ENCODE measurements at places on chromosomes 7 and 10. TPM values are rescaled to one million over a fixed set of nuclear protein-coding genes. Genes with fewer than 3 reads are reported as not detected.

GRCh38 chr7:3683546-3684539 lies 382.8 kb downstream of the SDK1 start:
- DNase-seq: no peak

DNA sequence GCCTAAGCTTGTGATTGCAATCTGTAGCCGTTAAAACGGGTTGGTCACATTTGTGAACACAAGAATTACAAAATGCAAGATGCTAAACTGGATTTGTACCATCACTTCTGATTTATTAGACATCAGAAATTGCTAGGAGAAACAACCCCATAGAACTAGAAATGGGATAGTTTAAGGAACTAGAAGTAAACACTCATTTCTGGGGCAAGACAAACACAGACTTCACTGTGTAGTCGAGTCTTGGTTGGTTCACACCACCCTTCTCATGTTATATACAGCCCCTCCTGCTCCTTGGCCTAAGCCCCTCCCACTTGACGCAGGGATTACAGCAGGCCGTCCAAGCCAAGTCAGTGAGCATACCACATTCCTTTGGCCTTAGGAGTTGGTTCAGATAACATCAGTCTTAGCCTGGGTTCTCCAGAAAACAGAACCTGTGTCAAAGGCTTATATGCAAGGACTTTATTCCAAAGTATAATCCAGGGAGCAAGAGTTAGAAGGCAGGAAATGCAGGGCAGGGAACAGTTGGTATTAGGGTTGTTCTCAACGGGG lies 2.0 kb upstream of the NRAP start:
- DNase-seq: no peak

GRCh38 chr10:7027913-7028808 lies 382.7 kb downstream of the SFMBT2 start:
- DNase-seq: no peak

DNA sequence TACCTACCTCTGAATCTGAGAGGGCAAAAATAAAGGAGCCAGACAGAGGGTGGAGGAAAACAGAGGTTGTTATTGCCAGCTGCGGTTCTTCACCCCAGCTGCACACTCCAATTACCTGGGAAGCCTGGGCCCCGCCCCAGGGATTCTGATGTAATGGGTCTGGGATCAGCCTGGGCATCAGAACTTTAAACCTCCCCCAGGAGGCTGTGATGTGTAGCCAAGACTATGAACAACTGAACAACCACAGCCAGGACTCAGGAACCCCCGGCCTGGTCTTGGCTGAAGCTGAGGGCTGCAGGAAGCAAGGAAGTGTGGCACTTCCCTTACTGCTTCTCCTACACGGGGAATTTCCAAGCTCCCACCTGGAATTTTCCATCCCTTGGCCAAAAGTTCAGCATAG lies 89.3 kb downstream of the HIP1 start:
- DNase-seq: no peak

- DNase-seq: no peak
Observed at GRCh38 chr7:156496865-156497264, 143.7 kb upstream of the RNF32 start.

DNA sequence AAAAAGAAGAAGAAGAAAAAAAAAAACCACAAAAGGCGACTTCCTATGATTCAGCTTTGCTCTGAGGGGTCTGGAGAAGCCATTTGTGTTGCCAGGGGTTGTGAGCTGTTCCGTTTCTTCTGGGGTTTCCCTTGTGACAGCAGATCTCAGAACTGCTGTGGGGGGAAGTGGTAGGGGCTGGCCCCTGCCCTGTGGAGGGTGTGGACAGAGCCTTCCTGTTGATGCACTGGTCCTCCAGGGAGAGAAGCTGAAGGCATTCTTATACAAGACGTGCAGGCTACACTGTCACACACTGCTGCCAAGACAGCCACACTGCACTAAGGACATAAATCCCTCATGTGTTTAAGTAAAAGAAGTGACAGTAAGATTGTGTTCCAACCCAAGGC lies 17.3 kb upstream of the CSGALNACT2 start:
- peak; percentile 62 for DNase-seq

- DNase-seq: no peak
Observed at GRCh38 chr7:100349757-100350156, 8.2 kb upstream of the PILRB start.

GRCh38 chr7:129523924-129524323 lies 21.6 kb downstream of the SMKR1 start:
- no peak for DNase-seq

DNA sequence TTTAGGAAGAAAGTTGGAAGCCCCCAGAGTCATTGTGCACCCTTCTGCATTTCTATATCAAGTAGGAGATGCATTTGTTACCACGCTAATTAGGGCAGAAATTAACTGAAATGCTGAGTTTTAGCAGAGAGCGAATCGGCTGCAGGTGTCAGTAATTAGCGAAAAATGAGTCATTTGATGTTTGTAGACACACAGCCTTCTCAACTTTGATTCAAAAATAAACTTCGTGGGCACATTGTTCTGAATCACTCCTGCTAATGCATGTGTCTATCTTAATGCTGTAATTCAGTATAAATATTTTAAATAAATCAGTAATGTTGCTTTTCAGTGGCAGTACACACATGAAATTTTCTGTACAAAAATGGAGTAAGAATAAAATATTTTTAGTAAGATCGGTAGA lies 109.5 kb upstream of the CARD11 start:
- no peak for DNase-seq

GRCh38 chr10:77756319-77757232 lies 119.0 kb upstream of the KCNMA1 start:
- DNase-seq: peak; percentile 26

- no peak for DNase-seq
Observed at GRCh38 chr7:112571852-112572607, 91.2 kb downstream of the LSMEM1 start.

DNA sequence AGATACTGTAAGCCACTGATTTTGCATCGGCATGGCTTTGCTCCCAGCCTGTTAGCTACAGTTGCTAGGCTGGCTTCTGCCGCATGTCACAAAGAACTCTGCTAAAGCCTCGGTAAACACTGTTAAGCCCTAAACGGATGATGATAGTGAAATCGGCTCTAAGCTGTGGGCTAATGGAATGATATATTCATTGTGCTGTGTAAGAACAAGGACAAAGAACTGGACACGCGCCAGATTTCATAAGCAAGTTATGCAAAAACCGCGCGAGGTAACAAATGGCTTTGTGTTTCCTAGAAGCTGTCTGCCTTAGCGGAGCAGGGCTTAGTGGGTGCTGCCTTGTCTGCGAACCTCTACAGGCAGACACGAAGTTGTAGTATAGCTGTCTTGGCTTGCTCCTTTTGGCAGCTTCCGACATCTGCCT lies 331.3 kb upstream of the COBL start:
- no peak for DNase-seq

GRCh38 chr7:36303202-36304098 lies 86.2 kb upstream of the ANLN start:
- DNase-seq: peak; percentile 93

DNA sequence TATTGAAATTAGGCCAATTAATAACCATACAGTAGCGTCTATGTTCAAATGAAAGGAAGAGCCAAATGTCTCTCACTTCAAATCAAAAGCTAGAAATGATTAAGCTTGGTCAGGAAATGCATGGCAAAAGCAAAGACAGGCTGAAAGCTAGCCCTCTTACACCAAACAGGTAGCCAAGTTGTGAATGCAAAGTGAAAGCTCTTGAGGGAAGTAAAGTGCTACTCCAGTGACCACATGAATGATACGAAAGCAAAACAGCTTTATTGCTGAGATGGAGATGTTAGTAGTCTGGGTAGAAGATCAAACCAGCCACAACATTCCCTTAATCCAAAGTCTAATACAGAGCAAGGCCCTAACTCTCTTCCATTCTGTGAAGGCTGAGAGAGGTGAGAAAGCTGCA lies 123.8 kb downstream of the TEX36 start:
- no peak for DNase-seq

DNA sequence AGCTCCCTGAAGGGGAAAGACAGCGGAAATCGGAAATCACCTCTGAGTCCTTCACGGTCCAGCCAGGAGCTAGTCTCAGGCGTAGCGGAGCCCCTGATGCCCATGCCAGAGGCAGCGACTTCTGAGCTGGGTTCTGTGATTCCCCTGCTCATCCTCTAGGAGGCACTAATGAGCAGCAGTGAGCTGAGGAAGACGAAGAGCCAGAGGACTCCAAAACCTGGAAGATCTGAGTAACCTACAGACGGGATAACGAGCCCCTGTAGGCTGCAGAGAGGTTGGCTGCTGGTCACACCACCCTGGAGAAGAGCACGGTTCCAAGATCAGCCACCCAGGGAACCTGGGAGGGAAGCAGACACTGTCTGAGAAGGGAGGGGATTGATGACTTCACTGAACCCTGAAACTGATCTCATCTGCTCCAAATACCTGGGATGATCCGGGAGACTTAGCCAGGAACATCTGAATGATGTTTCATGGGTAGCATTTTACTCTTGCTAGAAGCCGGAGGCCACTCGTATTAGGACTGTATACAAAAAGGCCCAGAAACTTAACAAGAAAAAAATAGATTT lies 304.1 kb downstream of the PAXIP1 start:
- DNase-seq: no peak

- no peak for DNase-seq
Observed at GRCh38 chr10:13102002-13102794, 2.2 kb downstream of the OPTN start.

GRCh38 chr7:131505636-131506557 lies 50.5 kb downstream of the PODXL start:
- DNase-seq: no peak

VSTM4 gene
- 41.7 TPM for total RNA-seq

ACSM6 gene
- total RNA-seq: not detected

CLEC5A gene
- 2.6 TPM for total RNA-seq

AZGP1 gene
- 76.2 TPM for total RNA-seq

SPDYE9 gene
- not detected for total RNA-seq

EGR2 gene
- 21.1 TPM for total RNA-seq

TYW1B gene
- 2.4 TPM for total RNA-seq

RUFY2 gene
- 21.2 TPM for total RNA-seq

EIF5AL1 gene
- 0.22 TPM for total RNA-seq

LCOR gene
- 40.7 TPM for total RNA-seq

Data from mesenteric fat pad (tissue), 1 donor.